ENCODE measurements at places on chromosomes 5 and 9. TPM values are rescaled to one million over a fixed set of nuclear protein-coding genes. Genes with fewer than 3 reads are reported as not detected.
A peak's percentile ranks its signal among the peaks of the same experiment; 100 is the strongest.

DNA sequence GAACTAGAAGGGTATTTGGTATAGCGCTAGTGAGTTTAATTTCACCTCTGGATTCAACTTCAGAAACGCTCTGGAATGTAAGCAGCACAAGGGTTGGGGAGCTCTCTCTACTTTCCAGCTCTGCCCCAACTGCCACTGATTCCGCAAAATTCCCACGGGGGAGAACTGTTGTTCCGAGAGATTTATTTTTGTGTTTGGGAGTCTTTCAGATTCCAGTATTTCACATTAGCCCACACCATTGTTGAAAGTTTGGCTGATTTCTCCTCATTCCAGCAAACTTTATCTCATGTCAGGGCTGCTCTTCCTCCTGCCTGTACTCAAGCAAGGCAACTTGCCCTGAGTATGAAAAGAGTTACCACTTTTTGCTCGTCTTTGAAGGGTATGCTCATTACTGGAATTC, 198.5 kb upstream of the EGFLAM start:
- H3K27me3 ChIP-seq: no peaks in the 10 kb centered on the region
- no peak overlapping the region for H3K4me3 ChIP-seq
- DNase-seq: no peak
- no peaks in the 10 kb centered on the region for H3K36me3 ChIP-seq

DNA sequence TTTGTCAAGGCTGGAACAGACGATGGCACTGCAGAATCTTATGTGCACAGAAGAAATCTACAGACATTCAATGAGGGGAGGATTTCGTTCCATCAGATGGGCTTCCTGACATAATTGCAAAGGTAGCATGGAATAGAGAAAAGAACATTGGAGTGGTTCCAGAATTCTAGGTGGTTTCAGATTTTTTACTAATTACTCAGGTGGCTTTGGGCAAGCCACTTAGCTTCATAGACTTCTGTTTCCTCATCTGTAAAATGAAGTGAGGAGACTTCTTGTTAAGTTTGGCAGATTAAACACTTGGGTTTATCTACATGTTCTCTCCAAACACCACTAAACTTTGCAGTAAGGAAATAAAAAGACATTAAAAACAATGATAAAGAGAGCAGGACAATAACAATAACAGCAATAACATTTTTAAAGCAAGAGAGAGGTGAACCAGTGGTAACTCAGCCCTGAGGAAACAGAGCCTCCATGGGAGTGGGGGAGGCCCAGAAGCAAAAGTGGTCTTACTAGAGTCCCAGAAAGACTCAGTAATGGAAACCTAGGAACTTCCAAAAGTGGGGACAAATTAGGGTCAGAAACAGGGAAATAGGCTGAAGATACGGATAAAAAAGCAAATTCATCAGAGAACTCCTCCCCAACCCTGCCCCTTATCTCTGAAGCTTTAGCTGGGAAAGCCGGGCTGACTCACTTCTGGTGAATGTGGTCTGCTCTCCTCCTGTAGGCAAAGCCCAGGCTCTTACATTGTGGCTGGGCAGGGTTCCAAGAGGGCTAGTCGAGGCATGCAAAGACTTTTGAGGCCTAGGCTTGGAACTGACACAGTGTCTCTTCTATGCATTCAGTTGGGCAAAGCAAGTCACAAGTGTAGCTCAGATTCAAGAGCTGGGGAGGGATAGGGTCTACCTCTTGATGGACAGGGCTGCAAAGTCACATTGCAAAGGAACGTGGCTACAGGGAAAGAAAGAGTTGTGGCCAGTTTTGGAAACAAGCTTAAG, 11.8 kb upstream of the ACTBL2 start:
- no peak overlapping the region for H3K4me3 ChIP-seq
- H3K4me1 ChIP-seq: peaks cover 17% of the 10 kb centered on the region
- H3K27me3 ChIP-seq: no peaks in the 10 kb centered on the region
- H3K36me3 ChIP-seq: no peaks in the 10 kb centered on the region
- DNase-seq: no peak
- H3K27ac ChIP-seq: peak overlapping the region; percentile 68

- H3K4me3 ChIP-seq: no peak overlapping the region
- H3K27me3 ChIP-seq: no peaks in the 10 kb centered on the region
- DNase-seq: no peak
- H3K27ac ChIP-seq: no peak overlapping the region
- peaks cover 15% of the 10 kb centered on the region for H3K36me3 ChIP-seq
These were observed 64.5 kb downstream of the TMEM161B start for GRCh38 chr5:88203981-88204750.

DNA sequence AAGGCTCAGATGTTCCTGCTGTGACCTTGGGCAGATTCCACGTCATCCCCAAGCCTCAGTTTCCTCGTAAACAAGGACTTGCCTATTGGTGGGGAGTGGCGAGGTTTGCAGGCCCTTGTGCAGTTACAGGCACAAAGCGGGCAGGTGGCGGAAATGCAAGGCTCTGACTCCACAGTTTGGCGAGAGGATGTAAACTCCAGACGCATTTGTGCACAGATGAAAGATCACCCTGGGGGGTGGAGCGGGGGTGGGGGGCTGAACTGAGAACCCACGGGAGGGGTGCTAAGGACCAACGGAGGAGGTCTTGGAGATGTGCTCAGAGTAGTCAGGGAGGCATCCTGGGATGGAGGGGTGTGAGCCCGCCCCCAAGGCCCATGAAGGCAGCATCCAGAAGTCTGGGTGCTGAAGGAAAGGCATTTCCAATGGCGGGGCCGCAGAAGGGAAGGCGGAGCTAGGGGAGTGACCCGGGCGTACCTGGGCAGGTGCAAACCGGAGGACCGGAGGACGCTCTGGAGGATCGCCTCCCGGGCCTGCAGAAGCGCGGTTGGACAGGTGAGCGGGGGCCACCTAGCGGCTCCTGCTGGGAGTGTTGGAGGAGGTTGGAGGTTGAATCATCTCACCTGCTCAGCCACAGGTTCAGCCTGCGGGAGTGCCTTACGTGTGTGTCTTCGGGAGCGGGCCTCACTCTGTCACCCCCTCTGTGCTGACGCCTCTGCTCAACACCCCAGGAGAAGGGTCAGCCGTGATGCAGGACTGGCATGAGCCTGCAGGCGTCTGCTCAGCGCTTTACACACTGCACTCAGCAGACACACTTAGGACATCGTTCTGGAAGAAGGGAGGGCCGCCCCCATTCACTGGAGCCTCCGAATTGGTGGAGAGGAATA, 1.9 kb upstream of the FIBCD1 start:
- H3K27me3 ChIP-seq: no peaks in the 10 kb centered on the region
- H3K27ac ChIP-seq: no peak overlapping the region
- no peak overlapping the region for H3K4me3 ChIP-seq
- peaks cover 11% of the 10 kb centered on the region for H3K4me1 ChIP-seq

GRCh38 chr9:101417389-101417788, 18.2 kb downstream of the ALDOB start:
- peaks cover 13% of the 10 kb centered on the region for H3K27me3 ChIP-seq
- H3K4me1 ChIP-seq: no peaks in the 10 kb centered on the region
- no peaks in the 10 kb centered on the region for H3K36me3 ChIP-seq
- no peak overlapping the region for H3K27ac ChIP-seq
- DNase-seq: no peak

DNA sequence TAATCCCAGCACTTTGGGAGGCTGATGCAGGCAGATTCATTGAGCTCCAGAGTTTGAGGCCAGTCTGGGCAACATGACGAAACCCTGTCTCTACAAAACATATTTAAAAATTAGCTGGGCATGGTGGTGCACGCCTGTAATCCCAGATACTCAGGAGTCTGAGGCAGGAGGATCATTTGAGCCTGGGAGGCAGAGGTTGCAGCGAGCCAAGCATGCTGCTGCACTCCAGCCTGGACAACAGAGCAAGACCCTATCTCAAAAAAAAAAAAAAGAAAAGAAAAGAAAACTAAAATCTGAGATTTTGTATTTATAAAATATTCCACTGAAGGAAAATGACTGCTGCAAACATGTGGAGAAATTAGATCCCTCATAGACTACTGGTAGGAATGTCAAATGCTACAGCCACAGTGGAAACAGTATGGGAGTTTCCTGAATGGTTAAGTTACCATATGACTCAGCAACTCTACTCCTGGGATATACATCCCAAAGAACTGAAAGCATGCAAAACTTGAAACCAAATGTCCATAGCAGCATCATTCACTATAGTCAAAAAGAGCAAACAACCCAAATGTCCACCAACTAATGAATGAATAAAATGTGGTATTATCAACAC, 106.1 kb downstream of the UBAP2 start:
- H3K27me3 ChIP-seq: no peaks in the 10 kb centered on the region
- peaks cover 22% of the 10 kb centered on the region for H3K4me1 ChIP-seq
- H3K36me3 ChIP-seq: peaks cover 38% of the 10 kb centered on the region
- H3K4me3 ChIP-seq: no peak overlapping the region
- DNase-seq: no peak
- H3K27ac ChIP-seq: no peak overlapping the region

DNA sequence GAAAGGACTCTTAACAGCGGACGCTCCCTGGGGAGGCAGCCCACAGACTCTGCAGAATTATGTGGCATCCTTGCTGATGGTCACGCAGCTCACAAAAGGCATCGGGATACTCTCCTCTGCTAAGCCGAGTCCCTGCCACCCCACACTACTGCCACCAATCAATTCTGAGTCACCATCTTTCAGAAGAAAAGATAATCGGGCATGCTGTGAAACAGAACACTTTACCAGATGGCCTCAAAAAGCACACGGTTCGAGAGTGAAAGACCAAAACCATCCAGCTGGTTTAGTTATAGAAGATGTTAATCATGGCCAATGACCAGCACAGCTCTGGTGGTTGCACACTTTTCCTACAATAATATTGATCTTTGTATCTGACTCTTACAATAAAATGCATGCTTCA, 136.3 kb downstream of the MYO10 start:
- H3K27me3 ChIP-seq: no peaks in the 10 kb centered on the region
- no peaks in the 10 kb centered on the region for H3K36me3 ChIP-seq
- no peak for DNase-seq
- no peak overlapping the region for H3K27ac ChIP-seq
- peaks cover 9% of the 10 kb centered on the region for H3K4me1 ChIP-seq
- no peak overlapping the region for H3K4me3 ChIP-seq

DNA sequence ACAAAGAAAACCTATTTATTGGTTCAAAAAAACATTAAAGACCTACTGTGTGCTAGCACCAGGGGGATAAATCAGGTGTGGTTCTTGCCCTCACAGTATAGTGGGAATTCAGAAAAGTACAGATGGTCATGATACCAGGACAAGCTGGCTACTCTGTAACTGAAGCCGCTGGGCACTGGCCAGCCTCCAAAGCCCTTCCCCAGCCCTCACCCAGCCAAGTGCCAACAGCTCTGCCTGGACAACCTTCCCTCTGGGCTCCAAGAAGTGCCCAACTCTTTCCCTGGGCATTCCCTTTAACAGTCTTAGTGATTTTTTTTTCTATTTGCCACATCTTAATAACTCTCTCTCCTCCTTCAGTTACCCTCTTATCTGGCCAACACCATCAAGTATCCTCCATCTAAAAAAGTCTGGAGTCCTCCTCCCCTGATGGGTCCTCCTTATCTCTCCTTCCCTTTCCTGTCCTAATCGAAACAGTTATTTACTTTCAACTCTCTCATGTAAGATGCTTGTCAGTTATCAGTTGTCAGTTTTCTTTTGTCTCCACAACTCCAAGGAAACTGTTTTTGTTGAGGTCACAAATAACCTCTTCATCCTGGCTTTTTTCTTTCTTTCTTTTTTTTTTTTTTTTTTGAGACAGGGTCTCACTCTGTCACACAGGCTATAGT, 13.3 kb upstream of the SEPTIN8 start:
- no peaks in the 10 kb centered on the region for H3K36me3 ChIP-seq
- no peak overlapping the region for H3K4me3 ChIP-seq
- no peaks in the 10 kb centered on the region for H3K27me3 ChIP-seq
- no peak for DNase-seq
- H3K4me1 ChIP-seq: no peaks in the 10 kb centered on the region
- no peak overlapping the region for H3K27ac ChIP-seq

DNA sequence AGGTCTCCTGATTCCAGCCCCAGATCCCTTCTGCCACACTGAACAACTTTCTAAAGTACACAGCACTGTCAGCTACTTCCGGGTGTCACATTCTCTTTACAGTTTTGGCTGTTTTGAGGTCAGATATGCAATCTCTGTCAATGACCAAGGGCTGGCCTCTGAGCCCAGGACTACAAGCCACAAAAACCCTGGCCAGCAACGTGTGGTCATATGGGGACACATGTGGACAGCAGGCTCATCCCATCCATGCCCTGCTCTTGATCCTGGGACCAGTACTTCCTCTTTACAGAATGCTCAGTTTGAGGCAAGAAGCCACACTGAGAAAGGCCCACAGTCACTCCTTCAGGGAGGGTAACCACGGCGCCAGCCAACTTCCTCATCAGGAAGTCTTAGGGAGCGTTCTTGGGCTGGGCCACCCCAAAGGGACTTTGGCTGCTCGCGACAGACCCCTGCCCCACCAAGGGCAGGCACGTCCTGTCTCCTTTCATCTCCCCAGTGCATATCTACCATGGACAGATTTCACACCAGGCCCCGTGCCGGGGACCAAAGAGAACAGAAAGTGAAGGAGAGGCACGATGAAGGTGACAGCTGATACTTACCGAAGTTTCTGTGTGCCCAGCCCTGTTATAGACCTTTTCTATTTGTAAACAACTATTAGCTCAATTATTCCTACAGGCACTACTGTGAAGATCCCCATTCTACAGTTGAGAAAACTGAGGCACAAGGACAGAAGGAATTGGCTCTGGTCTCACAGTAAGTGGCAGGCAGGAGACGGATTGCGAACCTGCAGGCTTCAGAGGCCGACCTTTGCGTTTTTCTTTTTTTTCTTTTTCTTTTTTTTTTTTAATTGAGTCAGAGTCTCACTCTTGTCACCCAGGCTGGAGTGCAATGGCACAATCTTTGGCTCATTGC, 37.3 kb downstream of the STK10 start:
- H3K27me3 ChIP-seq: no peaks in the 10 kb centered on the region
- DNase-seq: no peak
- no peaks in the 10 kb centered on the region for H3K36me3 ChIP-seq

DNA sequence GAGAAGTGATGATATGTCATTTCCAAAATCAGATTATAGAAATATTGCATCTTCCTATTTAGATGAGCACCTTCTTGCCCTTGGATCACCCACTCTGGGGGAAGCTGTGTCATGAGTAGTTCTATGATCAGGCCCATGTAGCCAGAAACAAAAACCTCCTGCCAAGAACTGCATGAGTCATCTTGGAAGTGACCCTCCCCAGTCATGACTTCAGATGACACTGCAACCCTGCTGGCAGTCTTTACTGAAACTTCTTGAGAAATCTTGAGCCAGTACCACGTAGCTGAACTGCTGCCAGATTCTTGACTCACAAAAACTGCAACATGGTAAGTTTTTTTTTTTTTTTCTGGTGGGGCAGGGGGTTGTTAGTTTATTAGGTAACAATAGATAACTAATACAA, 439.6 kb upstream of the PTGER4 start:
- H3K4me3 ChIP-seq: no peak overlapping the region
- no peaks in the 10 kb centered on the region for H3K4me1 ChIP-seq
- H3K36me3 ChIP-seq: no peaks in the 10 kb centered on the region

- no peaks in the 10 kb centered on the region for H3K27me3 ChIP-seq
- H3K27ac ChIP-seq: no peak overlapping the region
- H3K36me3 ChIP-seq: no peaks in the 10 kb centered on the region
- DNase-seq: no peak
- H3K4me1 ChIP-seq: no peaks in the 10 kb centered on the region
These were observed 103.2 kb upstream of the IL7R start for GRCh38 chr5:35753500-35753899.

Gene NME5
- 1.7 TPM for total RNA-seq

Gene SPATA9
- 0.15 TPM for total RNA-seq

Gene MLANA
- total RNA-seq: not detected

All from Panc1 (cell line).